Muscle of back (tissue), 13 donors: ENCODE measurements at places on chromosomes 1 and 21. TPM values are rescaled to one million over a fixed set of nuclear protein-coding genes. Genes with fewer than 3 reads are reported as not detected.

Gene TMEM269
- polyA plus RNA-seq = 1.2 TPM

Gene EDN2
- polyA plus RNA-seq = 3.6 TPM

Gene UAP1
- polyA plus RNA-seq = 30.3 TPM

Gene FCRL2
- polyA plus RNA-seq = 0.07 TPM

Gene MYCL
- polyA plus RNA-seq = 2.2 TPM

Gene ICOSLG
- polyA plus RNA-seq = 8.6 TPM

Gene SLC16A1
- polyA plus RNA-seq = 42.9 TPM

Gene S100A12
- polyA plus RNA-seq = 3.8 TPM

Gene MAP1LC3C
- polyA plus RNA-seq = 12.9 TPM

Gene NUDC
- 49.7 TPM for polyA plus RNA-seq

Gene ANKRD34A
- polyA plus RNA-seq = 1.3 TPM

Gene PDZK1IP1
- not detected for polyA plus RNA-seq

Gene ADGRL4
- 21.2 TPM for polyA plus RNA-seq

Gene S100A5
- polyA plus RNA-seq = not detected

Gene RCC1
- 23.9 TPM for polyA plus RNA-seq

Gene TSNAX
- 28.3 TPM for polyA plus RNA-seq

Gene KRTAP19-3
- not detected for polyA plus RNA-seq

Gene MOV10
- 51.1 TPM for polyA plus RNA-seq

Gene OLFML3
- polyA plus RNA-seq = 130 TPM

Gene AVPR1B
- 0.46 TPM for polyA plus RNA-seq

Gene BRINP3
- polyA plus RNA-seq = 0.66 TPM

Gene HAPLN2
- 0.44 TPM for polyA plus RNA-seq

Gene KLF17
- 0.14 TPM for polyA plus RNA-seq

Gene AMY1A
- polyA plus RNA-seq = not detected

Gene CFHR3
- 1.8 TPM for polyA plus RNA-seq

Gene HMGN1
- polyA plus RNA-seq = 272 TPM

Gene PGLYRP3
- polyA plus RNA-seq = not detected

Gene C1orf50
- polyA plus RNA-seq = 10.7 TPM

Gene ATP6V1G3
- not detected for polyA plus RNA-seq

Gene MMP23B
- 52.0 TPM for polyA plus RNA-seq

Gene PSRC1
- 21.2 TPM for polyA plus RNA-seq

Gene SLC30A2
- 0.36 TPM for polyA plus RNA-seq

Gene TLCD4
- 10.1 TPM for polyA plus RNA-seq

Gene TP73
- polyA plus RNA-seq = 0.81 TPM

Gene C2CD2
- 6.5 TPM for polyA plus RNA-seq

Gene TNFRSF9
- 0.12 TPM for polyA plus RNA-seq

Gene VHLL
- not detected for polyA plus RNA-seq

Gene SPRR2F
- polyA plus RNA-seq = not detected

Gene UBE2G2
- polyA plus RNA-seq = 65.7 TPM

Gene SH2D2A
- 0.98 TPM for polyA plus RNA-seq

Gene TRIM17
- polyA plus RNA-seq = 0.41 TPM

Gene TMEM79
- polyA plus RNA-seq = 7.7 TPM

Gene CYP4A11
- 0.12 TPM for polyA plus RNA-seq

Gene MAP10
- 3.0 TPM for polyA plus RNA-seq

Gene PADI4
- polyA plus RNA-seq = 0.98 TPM

Gene TNFRSF18
- 2.8 TPM for polyA plus RNA-seq

Gene PTCH2
- 7.4 TPM for polyA plus RNA-seq

Gene S100A3
- polyA plus RNA-seq = 0.61 TPM

Gene RGSL1
- polyA plus RNA-seq = not detected

Gene KCNQ4
- 13.6 TPM for polyA plus RNA-seq

Gene GCSAML
- polyA plus RNA-seq = 0.31 TPM

Gene ERG
- polyA plus RNA-seq = 19.8 TPM

Gene IFI44L
- 2.3 TPM for polyA plus RNA-seq

Gene SRGAP2B
- 38.8 TPM for polyA plus RNA-seq

Gene OR2T33
- polyA plus RNA-seq = not detected

Gene EVA1C
- 3.0 TPM for polyA plus RNA-seq

Gene KMO
- polyA plus RNA-seq = 0.07 TPM

Gene LCE6A
- polyA plus RNA-seq = not detected

Gene REN
- polyA plus RNA-seq = not detected
